ENCODE measurements at places on chromosomes 3 and 15.

DNA sequence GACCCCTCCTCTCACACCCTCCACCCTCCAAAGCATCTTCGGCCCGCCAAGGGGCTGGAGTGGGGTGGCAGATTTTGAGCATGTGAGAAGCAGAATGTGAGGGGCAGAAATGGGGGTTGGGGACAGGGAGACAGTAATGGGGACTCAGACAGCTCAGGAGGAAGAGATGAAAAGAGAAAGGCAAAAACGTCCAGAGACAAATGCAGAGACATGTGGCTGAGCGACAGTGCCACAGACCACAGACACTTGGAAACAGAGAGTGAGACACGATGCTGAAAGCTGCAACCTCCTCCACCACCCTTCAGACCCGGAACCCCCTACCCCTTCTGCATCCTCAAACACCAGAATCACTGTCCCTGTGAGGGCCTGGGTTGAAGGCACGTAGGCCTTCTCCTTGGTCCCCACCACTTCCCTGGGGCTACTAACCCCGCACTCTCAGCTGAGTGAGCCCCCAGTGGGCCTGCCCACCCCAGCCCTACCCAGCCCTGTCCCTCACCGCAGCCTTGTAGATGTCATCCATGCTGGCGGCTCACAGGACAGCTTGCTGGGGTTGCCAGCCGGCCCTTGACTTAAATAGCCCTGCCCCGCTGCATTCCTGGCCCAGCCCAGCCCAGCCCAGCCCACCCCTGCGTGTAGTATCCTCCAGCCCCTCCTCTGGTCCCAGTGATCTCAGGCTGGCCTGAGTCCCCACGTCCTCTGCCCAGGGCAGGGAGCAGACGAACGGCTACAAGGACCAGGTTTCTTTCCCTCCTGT is at the start of gene TNNC1:
TNNC1 (minus strand) TSS at position 546 of the 754 bp plus-strand sequence; CDS start at position 520, 26 bp downstream.
- no peak for DNase-seq

GRCh38 chr3:128946411-128946810 is 47.5 kb downstream of the CFAP92 start:
- no peak for DNase-seq

GRCh38 chr15:45943240-45943639 is 308.4 kb downstream of the SQOR start:
- no peak for DNase-seq

DNA sequence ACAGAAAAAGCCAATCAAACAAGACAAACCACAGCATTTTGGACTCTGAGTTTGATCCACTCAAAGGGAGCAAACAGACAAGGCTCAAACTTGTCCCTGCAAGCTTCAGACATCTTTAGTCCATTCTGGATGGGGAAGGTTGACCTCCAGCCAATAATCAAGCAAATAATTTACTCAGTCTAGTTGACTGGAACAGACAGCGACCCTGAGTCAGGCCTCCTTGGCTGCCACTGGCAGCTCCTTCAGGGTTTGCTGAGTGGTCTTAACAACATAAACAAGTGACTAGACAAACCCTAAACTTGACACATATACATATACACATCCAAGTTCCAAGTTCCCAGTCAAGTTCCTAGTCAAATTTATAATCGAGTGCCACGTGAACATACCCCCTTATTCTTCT is 313.9 kb downstream of the POLQ start:
- DNase-seq, result no peak

DNA sequence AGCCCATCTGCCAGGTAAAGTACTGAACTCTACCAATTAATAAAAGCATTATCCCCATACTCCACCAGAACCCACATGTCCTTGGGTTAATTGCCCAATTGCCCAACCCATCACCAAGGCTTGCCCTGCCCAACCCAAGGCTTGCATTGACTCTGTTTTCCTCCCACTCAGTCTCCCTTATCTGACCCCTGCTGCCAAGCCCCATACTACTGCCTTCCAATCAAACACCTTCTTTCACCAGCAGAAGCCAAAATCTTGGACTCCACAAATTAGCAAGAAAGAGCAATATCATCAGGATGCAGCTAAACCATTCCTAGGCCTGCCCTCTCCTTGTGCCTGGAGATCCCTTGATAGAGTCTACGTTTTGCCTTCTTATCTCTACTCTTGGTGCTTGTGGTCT is 602.9 kb downstream of the NTRK3 start:
- DNase-seq, result no peak

GRCh38 chr15:101305820-101306255 is 10.8 kb upstream of the SNRPA1 start:
- no peak for DNase-seq

Measured in activated CD8-positive, alpha-beta memory T cell treated with anti-CD3 and anti-CD28 coated beads, Interleukin-2, amount 50 U/mL, for 4 hours (primary cell).